ENCODE measurements at places on chromosomes 6 and 20. TPM values are rescaled to one million over a fixed set of nuclear protein-coding genes. Genes with fewer than 3 reads are reported as not detected.

DNA sequence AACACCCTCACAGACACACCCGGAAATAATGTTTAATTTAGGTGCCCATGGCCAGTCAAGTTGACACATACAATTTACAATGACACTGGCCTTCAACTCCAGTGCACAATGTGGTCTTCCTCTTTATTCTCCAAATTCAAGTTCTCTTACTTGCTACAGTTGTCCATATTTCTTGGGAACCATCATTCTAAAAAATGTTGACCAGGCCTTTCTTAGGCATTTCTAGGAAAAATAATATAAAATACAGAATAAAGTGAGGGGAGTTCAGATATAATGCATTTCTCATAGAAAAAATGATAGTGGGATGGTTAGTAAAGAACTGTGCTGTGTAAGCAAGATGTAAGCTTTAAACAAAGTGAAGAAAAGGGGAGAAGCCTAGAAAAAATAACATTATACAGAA lies 298.9 kb downstream of the ARHGAP18 start:
- DNase-seq = no peak

DNA sequence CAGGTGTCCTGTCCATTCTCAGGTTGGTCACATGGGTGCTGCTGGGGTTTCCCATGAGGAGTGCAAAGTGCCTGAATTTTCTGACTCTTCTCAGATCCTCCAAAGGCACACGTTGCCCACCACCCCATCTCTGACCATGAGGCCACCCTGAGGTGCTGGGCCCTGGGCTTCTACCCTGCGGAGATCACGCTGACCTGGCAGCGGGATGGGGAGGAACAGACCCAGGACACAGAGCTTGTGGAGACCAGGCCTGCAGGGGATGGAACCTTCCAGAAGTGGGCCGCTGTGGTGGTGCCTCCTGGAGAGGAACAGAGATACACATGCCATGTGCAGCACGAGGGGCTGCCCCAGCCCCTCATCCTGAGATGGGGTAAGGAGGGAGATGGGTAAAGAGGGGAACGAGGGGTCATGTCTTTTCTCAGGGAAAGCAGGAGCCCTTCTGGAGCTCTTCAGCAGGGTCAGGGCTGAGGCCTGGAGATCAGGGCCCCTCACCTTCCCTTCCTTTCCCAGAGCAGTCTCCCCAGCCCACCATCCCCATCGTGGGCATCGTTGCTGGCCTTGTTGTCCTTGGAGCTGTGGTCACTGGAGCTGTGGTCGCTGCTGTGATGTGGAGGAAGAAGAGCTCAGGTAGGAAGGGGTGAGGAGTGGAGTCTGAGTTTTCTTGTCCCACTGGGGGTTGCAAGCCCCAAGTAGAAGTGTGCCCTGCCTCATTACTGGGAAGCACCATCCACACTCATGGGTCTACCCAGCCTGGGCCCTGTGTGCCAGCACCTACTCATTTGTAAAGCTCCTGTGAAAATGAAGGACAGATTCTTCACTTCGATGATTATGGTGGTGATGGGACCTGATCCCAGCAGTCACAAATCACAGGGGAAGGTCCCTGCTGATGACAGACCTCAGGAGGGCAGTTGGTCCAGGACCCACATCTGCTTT lies 2.0 kb downstream of the HLA-F start:
- no peak for DNase-seq

DNA sequence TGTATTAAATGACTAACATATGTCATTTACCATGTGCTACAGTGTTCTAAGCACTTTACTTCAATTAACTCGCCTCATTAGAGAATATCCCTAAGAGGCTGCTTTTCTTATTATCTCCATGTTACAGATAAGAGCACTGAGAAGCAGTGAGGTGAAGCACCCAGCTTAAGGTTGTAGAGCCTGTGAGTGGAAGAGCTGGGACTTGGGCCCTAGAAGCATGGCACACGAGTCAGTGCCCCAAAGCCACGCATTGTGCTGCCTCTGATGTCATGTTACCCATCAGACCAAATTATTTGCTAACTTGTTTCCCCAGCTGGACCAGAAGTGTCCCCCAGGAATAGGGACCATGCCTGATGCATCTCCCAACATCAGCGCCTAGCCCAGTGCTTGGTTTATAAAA lies 34.1 kb downstream of the POFUT1 start:
- no peak for DNase-seq

- no peak for DNase-seq
Observed at GRCh38 chr20:16864069-16864468, 115.9 kb downstream of the OTOR start.

DNA sequence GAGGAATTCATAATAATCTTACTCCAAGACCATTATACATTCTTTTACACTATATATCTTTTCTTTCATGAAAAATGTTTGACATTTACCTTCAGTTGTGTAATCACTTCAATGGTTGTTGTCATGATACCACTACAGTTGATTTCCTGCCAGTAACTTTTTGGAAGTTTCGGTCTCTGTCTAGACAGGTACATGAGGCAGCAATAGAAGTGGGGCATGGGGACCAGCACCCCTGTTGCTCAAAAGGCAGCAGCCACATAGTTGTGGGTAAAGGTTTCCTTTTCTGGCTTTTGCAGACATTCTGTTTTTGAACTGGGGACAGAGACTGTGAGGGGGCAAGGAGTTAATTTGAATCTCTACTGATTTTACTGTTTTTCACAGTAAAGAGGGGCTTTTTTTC lies 14.1 kb downstream of the SAMD5 start:
- no peak for DNase-seq

DNA sequence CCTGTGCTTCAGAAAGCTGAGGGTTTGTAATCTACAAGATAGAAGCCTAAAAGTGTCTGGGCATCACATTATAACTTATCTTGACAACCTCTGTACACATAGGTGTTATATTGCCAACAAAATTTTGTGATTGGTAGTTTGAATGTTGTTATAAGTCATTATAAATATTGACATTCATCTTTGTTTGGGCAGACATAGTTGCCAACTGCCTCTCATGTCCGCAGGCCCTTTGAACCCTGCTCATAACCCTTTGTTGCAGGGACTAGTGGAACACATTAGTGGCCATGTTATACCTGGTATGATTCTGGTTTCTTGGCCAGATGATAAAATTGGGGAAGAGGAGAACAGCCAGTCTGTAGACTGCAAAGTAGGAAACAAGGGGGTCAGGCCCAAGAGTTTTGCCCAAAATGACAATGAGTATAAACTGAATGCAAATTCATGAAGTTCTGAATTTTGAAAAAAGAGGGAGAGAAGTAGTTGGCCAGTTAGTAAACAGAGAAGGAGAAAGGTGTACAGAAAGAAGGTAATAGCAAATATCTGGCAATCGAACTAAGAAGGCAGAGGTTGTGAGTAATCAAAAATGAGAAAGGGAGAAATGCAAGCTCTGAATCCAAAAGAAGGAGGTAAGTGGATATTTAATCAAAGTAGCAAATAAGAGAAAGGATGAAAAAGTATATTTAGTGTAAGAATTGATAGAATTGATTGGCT lies 21.6 kb upstream of the LMBRD1 start:
- DNase-seq = no peak

GRCh38 chr6:3247255-3248146 lies 11.2 kb upstream of the PSMG4 start:
- DNase-seq = no peak

GRCh38 chr20:54293526-54293925 lies 85.6 kb downstream of the PFDN4 start:
- no peak for DNase-seq

DDX43 gene
- 0.59 TPM for polyA plus RNA-seq

FHL5 gene
- not detected for polyA plus RNA-seq

CASS4 gene
- polyA plus RNA-seq = 3.8 TPM

CEBPB gene
- 12.6 TPM for polyA plus RNA-seq

ASIP gene
- polyA plus RNA-seq = not detected

VARS2 gene
- 12.9 TPM for polyA plus RNA-seq

SLC44A4 gene
- polyA plus RNA-seq = not detected

Measured in CD4-positive, CD25-positive, alpha-beta regulatory T cell (primary cell).